ENCODE measurements at places on chromosomes 3 and 15. TPM values are rescaled to one million over a fixed set of nuclear protein-coding genes. Genes with fewer than 3 reads are reported as not detected.
A peak's percentile ranks its signal among the peaks of the same experiment; 100 is the strongest.

GRCh38 chr3:10781981-10782380 lies 34.0 kb upstream of the SLC6A11 start:
- H3K4me1 ChIP-seq: no peaks in the 10 kb centered on the region
- no peaks in the 10 kb centered on the region for H3K36me3 ChIP-seq
- no peak overlapping the region for H3K27ac ChIP-seq
- no peaks in the 10 kb centered on the region for H3K27me3 ChIP-seq
- H3K4me3 ChIP-seq: no peak overlapping the region

DNA sequence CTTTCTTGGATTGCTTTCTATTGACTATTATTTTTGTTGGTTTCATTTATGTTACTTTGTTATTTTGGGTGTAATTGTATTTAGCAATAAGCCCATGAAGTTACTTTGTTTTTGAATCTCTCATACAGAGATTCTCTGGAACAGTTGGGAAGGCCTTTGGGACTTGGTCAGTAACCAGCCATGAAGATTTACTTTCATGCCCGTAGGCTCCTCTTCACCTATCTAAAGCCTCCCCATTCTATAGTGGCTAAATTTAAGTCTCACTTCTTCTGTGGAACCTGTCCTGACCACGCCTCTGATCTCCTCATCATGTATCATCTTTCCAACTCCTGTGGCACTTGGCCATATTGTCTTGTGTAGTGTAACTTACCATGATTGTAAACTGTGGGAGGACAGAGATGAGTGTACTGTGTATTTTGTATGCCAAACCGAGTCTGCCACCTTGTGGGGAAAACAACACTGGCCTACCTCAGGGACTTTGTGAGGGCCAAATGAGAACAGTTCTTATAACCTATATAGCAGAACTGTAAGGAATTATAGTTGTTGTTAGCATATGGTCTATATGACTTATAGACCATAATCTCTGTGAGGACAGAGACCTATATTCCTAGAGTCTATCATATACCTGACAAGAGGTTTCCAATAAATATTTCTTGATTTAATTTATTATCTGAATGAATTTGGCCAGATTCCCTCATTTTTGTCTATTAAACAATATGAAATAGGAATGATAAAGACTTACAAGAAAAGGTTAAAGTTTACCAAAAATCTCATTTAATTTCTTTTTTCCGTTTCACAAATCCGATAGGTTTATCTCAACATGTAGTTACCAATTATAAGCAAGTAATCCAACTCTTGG lies 75.0 kb downstream of the STARD9 start:
- H3K27me3 ChIP-seq: no peaks in the 10 kb centered on the region
- no peaks in the 10 kb centered on the region for H3K4me1 ChIP-seq
- H3K4me3 ChIP-seq: no peak overlapping the region
- no peaks in the 10 kb centered on the region for H3K36me3 ChIP-seq

Gene SLC28A1
- 111 TPM for total RNA-seq

GRCh38 chr3:152811974-152812760 lies 22.8 kb upstream of the P2RY1 start:
- no peak overlapping the region for H3K27ac ChIP-seq
- no peak overlapping the region for H3K4me3 ChIP-seq
- no peaks in the 10 kb centered on the region for H3K36me3 ChIP-seq
- DNase-seq: no peak
- H3K4me1 ChIP-seq: no peaks in the 10 kb centered on the region

GRCh38 chr15:45448066-45448915 lies 69.9 kb upstream of the GATM start:
- no peak for DNase-seq
- peak overlapping the region; percentile 83 for H3K27ac ChIP-seq
- H3K36me3 ChIP-seq: no peaks in the 10 kb centered on the region
- no peaks in the 10 kb centered on the region for H3K4me1 ChIP-seq
- H3K4me3 ChIP-seq: no peak overlapping the region

Gene DNASE1L3
- 47.0 TPM for total RNA-seq
